ENCODE measurements at places on chromosomes 7 and 10. TPM values are rescaled to one million over a fixed set of nuclear protein-coding genes. Genes with fewer than 3 reads are reported as not detected.

The GIMAP8 gene
- 6.5 TPM for total RNA-seq

DNA sequence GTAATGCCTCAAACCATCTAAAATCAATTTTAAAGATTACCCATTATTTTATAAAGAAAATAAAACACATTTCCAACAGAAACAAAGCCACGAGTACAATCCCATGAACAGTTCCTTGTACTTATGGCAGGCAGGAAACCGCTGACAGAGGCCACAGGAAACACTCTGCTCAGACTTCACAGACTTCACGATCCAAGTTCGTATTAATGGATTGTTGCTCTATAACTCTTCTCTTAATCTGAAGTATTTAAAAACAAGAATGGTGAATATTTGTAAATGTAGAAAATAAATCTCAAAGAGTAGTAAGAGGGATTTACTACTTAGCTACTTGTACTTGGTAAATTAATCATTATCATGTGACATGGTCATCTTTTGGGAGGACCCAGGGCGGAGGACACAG is 78.3 kb downstream of the SNX10 start:
- H3K36me3 ChIP-seq, result no peaks in the 10 kb centered on the region
- DNase-seq, result no peak
- no peak overlapping the region for H3K27ac ChIP-seq
- no peak overlapping the region for H3K4me3 ChIP-seq
- no peaks in the 10 kb centered on the region for H3K4me1 ChIP-seq

The CYP3A7 gene
- total RNA-seq, result not detected

The AOAH gene
- 4.1 TPM for total RNA-seq
